Astrocyte of the hippocampus (primary cell): ENCODE measurements at places on chromosomes 12 and 14.

DNA sequence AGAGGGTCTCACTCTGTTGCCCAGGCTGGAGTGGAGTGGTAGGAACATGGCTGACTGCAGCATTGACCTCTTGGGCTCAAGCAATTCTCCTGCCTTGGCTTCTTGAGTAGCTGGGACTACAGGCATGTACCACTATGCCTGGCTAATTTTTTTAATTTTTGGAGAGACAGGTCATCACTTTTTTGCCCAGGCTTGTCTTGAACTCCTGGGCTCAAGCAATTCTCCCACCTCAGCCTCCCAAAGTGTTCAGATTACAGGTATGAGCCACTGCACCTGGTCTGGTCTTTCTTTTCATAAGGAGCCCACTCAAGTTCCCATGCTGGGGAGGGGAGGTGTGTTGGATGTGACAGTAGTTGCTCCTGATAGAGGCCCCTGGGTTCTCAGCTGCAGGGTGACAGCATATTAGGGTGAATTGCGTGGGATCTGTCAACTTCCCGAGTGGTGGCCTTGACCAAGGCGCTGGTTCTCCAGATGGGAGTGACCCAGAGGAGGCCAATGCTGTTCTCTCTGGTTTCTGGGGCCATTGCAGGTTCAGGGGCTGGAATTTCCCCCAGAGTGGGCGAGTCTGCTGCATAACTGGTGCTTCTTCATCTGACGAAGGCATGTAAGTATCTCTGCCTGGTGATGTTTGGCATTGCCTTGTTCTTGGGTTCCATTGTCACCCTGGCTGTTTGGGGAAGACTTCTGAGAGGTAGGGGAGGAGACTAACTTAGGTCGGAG, 52.4 kb upstream of the ESRRB start:
- no peak for DNase-seq

DNA sequence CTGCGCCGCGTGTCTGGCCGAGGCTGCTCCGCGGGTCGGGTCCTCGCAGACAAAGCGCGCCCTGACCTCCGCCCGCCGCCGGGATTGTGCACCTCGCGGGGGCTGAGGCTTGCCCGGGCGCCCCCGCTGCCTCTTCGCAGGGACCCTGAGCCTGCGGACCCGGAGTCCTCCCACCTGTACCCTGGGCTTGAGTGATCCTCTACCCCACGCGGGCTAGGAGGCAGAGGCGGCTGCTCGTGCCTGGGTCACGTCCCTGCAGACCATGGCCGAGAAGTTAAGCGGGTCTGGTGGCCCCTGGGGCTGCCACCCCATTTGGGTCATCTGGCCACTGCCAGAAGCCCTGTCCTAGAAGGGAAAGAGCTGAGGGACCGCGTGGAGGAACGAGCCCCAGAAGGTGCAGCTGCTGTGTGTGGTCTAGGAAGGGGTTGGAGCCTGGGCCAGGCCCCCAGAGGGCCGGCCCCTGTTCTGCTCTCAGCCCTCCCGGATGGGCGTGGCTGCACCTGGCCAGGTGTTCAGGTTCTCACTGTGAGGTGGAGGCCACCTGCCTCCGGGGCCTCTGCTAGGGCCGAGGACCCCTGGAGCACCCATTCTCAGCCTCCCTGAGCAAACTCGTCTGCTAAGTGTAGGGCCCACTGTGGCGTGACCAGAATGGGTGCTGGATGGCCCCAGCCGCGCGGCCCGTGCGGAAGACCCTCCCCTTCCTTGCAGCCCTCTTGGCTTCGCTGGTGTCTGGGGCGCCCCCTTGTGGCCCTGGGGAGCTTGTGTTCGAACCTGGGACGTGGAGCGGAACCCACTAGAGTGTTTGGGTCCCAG, 49.6 kb downstream of the LRCOL1 start:
- DNase-seq = peak; percentile 82

- DNase-seq = peak; percentile 70
Measured at GRCh38 chr12:52004042-52004648, 2.6 kb upstream of the TAMALIN start.

DNA sequence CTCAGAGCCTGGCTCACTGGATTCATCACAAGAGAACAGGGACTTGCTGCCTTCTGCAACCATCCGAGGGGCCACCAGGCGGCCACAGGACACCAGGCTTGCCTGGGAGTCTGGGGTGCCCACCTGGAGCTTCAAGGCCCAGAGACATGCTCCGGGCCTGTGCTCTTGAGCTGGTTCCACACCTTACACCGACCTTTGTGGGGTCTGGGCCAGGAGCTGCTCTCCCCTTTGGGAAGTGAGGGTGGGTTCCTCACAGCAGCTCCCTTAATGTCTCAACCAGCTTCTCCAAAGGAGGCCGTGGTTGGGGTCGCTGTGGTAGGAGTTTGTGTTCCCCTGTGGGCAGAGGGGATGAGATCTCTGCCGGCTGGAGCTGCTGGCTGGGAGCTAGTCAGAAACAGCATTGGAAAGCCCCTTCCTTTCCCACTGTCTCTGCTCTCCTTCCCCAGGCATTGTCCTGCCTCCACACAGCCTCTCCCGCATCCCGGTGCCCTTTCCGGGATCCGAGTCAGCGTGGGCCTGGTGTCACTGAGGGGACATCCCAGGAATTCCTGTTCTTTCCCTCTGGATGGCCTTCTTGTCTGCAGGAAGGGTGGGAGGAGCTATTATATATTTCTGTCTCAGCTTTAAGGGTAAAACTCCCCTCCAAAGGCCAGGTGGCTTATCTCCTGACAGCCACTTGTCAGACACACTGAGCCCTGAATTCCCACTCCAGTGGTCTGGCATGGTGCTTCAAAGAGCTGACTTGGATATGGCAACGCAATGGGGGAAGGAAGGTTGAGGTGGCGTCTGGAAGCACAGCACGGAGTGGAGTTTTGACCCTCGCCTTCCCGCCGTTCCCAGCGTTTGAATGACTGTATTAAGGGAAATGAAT, 5.1 kb upstream of the PAPLN start:
- DNase-seq = no peak

DNA sequence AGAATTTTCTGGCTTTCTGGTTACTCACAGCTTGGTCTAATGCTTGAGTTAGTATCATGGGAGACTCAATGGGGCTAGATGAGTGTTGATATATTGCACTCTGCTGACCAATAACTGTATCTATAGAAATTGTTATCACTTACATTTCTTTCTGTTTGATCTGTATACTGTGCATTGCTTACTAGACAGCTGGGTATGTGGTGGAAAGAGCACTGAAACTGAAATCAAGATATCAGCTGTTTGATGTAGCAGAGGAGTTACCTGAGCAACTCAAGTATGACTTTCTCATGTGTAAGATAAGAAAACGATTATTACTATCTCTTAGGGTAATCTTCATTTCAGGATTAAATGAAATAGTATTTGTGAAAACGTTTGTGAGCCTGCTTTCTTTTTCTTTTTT, 183.0 kb downstream of the SLC15A5 start:
- DNase-seq = no peak

DNA sequence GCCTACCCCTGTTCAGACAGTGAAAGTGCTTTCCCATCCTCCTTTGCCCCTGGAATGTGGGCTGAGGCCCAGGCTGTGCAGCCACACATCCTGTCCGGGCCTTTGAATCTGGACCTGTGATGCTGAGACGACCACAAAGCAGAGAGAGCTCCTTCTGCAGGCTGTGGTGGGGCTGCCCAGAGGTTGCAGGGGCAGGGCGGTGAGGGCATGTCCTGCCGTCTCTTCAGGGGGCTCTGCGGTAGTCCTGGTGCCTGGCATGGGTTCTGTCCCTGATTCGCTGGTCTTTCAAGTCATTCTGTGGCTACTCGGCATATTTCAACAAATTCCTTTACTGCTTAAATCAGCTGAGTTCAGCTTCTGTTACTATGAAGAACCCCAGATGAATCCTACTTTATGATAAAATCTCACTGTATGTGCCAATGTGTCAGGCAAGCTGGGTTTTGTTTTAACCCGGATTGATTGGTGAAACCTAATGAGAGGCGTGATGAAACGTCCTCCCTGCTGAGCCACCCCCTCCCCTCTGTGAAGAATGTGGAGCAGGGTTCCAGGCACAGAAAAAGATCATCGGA, 63.4 kb upstream of the DICER1 start:
- DNase-seq = peak; percentile 92

GRCh38 chr12:2011643-2012607, 7.7 kb upstream of the DCP1B start:
- DNase-seq = no peak

DNA sequence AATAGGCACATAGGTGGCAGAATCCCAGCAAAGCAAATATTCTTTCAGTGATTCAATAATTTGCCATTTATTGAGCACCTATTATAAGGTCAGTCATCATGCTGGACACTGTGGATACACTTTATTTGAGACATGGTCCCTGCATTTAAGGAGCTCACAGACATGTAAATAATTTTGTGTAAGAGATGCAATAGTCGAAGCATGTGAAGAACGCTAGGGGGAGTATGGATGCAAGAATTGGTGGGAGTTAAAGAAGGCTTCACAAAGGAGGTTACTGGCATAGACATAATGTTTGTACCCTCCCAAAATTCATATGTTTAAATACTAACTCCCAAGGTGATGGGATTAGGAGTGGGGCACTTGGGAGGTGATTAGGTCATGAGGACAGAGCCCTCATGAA, 260.6 kb upstream of the GARIN6 start:
- no peak for DNase-seq

GRCh38 chr12:112304436-112304835, 77.8 kb downstream of the HECTD4 start:
- no peak for DNase-seq

DNA sequence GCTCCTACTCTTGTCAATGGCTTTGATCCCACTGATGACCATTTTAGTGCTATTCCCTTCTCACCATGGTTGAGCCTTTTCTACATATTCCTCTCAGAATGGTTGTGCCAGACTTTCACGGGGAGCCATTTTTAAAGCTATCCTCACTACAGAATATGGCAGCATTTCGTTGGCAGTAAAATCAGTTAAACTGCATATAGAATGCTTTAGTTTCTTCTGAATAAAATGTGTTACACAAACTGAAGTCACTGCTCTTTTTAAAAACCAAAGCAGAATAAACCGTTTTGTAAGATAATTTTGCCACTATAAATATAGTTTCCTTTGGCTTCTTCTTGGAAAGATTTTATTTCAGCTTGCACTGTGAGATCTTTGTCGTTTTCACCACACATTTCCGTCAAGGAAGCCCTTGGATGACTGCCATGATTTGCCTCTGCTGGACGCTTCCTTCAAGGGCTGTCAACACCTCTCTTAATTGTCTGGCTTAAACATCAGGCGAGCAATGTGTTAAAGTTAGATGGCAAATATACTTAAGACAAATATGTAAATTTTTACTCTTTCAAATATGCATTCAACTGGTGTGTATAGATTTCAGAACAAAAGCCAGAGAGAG, 624.2 kb downstream of the DIO2 start:
- DNase-seq = peak; percentile 66

GRCh38 chr12:74456431-74456830, 81.2 kb upstream of the ATXN7L3B start:
- no peak for DNase-seq

DNA sequence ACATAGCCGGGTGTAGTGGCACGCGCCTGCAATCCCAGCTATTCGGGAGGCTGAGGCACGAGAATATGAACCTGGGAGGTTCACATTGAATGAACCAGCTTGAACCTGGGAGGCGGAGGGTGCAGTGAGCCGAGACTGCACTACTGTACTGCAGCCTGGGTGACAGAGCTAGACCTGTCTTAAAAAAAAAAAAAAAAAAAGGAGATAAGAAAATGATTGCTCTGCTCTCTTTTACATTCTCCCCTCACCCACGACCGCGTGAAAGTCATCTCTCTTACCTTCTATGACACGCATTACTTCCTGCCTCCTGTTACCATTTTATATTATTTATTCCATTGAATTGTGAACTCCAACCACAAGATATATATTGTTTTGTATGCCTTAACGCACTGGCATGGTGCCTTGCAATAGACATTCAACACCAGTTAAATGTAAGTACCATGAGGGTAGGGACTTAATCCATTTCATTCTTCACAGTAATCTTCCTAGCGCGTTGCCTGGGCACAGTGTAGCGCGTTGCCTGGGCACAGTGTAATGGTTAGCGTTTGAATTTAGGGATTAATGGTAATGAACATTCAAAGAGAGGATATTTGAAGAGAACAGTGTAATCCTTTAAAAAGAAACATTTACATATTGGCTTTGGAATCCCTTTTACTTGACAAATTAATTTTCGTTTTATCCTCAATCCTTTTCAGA, 2.7 kb downstream of the RAP1B start:
- DNase-seq = no peak

DNA sequence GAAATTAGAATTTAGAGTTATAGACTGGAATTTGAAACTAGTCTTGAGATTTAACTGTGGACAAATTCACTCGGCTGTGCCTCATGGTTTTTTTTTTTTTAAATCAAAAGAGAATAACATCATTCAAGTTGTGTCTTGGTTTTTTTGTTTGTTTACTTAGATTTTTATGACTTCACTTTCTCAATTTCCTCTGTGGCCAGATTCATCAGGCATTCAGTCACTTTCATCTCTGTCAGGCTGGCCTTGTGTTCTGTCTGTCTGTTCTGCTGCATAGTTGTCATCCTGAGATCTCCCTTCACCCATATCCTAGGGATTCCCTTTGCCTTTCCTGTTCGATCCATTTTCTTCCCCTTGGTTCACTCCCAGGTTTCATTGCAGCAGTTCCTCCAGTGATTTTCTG, 10.0 kb downstream of the MARK3 start:
- DNase-seq = no peak

DNA sequence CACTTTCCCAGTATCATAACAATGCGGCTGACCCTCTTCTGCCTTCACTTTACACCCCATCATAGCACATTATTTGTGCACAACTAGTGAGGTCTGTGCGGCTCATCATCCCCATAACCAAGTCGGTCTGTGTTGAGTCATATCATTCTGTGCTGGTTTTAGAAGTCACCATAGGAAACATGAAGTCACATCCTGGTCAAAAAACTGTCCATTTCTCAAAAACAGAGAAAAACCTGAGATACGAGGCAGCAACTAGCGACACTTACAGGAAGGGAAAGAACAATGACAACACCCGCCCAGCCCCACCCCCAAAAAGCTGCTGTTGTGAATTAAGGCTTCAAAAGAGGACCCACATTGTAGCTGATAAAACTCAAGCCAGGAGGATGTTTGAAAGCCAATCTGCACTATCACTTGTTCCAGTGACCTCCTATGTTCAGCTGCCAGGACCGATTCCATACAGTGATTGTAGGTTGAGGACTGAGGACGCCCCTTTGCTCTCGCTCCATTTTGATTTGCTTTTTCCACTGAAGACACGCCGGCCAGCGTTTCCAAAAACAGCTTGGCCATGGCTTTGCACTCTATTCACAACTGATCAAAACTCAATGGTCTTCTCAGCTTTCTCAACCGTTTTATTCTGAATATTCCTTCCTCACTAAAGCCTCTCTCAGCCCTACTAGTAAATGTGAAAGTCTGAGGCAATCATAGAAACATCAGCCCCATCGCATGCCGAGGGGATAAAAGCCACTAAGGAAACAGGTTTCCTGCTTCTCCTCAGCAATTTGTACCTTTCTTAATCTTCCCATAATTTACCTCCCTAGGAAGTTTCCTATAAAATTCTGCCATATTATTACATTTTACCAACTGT, 87.5 kb downstream of the DUSP16 start:
- no peak for DNase-seq
